ENCODE measurements at places on chromosomes 12 and 14. TPM values are rescaled to one million over a fixed set of nuclear protein-coding genes. Genes with fewer than 3 reads are reported as not detected.

- no peak for DNase-seq
These were observed 85.9 kb upstream of the ANO2 start for GRCh38 chr12:6031001-6031400.

GRCh38 chr12:95623554-95624170 lies 72.4 kb upstream of the USP44 start:
- DNase-seq: peak; percentile 78

The C3AR1 gene
- polyA plus RNA-seq: 0.52 TPM

DNA sequence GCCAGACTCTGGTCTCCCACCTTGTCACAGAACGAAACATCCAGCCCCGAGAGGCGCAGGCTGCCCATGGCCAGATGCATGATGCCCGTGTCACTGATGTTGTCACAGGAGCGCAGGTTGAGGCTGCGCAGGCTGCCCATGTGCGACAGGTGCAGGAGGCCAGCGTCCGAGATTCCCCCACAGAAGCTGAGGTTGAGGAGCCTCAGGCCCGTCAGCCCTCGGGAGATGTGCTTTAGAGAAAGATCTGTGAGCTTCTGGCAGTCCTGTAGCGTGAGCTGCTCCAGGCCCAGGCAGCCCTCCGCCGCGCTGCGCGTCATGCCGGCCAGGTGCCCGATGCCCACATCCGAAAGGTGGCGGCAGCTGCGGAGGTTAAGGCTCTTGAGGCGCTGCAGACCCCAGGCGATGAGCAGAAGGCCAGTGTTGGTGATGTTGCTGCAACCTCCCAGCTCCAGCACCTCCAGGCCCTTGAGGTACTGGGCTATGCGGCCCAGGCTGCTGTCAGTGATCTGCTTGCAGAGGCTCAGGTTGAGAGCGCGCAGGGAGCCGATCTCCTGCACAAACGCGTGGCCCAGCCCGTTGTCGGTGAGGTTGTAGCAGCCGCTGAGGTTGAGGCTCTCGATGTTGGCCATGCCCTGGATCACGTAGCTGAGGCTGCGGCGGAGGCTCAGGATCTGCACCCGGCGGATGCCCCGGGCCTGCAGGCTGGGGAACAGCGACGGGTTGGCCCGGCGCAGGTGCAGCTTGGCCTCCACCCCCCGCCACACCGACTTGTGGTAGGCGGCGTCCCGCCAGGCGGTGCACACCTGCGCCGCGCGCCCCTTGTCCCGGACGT lies 991 bp downstream of the FBXL14 start:
- no peak for DNase-seq

DNA sequence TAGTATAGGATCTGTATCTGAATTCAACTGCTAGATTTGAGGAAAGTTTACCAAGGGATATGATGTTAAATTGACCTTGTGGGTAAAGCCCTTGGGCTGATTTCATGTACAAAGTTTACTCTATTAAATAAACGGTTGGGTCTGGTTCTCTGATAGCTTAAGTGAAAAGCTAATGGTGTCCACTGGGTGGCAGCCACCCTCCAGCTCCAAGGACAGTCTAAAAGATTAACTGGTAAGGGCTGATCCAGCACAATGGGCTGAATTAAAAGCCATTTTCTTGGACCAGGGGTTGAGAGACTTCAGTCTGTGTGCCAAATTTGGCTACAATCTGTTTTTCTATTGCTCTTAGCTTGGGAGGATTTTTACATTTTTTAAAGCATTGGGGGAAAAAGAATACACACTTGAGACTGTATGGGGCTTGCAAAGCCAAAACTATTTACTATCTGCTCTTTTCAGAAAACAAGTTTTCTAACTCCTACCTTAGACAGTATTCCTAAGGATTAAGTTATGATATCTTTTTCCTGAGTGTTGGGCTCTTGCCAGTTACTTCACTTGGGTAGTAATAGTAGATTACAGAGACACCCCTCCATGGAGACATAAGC lies 116.5 kb downstream of the GPHN start:
- peak; percentile 42 for DNase-seq

GRCh38 chr12:114916124-114916523 lies 232.1 kb upstream of the TBX3 start:
- no peak for DNase-seq

The ASIC1 gene
- 10.2 TPM for polyA plus RNA-seq

The TTLL5 gene
- polyA plus RNA-seq: 21.6 TPM

The DDN gene
- 0.04 TPM for polyA plus RNA-seq

All from AG04450 (cell line).